Putamen (tissue), 1 donor: ENCODE measurements at places on chromosomes 5 and 9.

DNA sequence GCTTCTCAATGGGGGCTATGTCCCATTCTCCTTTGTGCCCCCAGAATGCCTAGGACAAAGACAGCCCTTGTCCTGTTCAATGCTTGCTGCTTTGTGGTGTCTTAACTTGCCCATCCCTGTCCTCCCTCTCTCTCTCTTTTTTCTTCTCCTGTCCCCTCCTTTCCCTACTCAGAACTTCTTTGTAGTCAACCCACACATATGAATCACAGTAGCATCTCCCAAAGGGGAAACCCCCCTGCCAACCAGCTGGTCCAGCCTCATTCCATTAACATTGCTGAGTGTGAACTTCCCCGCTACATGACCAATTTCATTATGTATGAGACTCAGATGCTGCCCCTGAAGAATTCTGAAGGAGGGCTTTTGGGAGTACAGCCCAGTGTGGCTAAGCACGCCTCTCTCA is 408.3 kb downstream of the ENC1 start:
- DNase-seq = no peak

DNA sequence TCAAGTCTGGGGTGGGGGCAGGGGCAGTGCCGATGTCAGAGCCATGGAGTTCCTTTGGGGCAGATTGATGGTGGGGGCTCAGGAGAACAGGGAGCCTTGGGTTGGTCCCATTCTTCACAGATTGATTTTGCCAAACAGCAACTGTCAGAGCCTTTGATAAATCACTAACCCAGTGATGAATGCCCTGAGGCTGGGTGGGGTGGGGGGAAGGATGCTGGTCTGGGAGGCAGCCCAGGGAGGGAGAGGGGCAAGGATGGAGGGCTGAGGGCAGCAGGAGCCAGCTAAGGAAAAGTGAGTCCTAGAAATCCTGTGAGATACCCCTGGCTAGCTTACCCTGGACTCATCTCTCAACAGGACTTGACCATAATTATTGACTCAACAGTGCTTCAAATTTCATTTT is 60.1 kb upstream of the ARAP3 start:
- no peak for DNase-seq

GRCh38 chr9:89595646-89596045 is 9.2 kb upstream of the GADD45G start:
- no peak for DNase-seq

DNA sequence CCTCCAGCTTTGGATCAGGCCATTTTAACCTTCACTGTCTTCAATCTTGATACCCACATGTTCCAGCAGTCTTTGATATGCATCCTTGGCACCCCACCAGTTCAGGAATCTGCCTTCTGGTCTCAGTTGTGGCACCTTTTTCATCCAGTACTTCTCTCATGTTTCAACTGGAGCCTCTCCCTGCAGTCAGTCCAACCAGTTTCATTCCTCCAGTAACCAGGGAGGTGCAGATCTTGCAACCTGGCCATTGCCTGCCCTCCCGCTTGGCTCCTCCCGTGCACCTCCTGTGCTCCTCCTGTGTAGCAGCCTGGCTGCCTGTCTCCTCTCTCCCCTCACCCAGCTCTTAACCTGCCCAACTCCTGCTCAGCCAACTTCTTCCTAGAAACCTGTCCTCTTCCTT is 20.2 kb downstream of the FUBP3 start:
- no peak for DNase-seq

- no peak for DNase-seq
Measured at GRCh38 chr9:121439016-121439415, 60.6 kb downstream of the GGTA1 start.

- DNase-seq = no peak
Measured at GRCh38 chr9:94931036-94931633, 204.6 kb downstream of the AOPEP start.
